ENCODE measurements at places on chromosomes 11 and 22. TPM values are rescaled to one million over a fixed set of nuclear protein-coding genes. Genes with fewer than 3 reads are reported as not detected.

OR5P2 gene
- not detected for total RNA-seq

TPST2 gene
- total RNA-seq, result 9.9 TPM

LRP5 gene
- 50.6 TPM for total RNA-seq

KRTAP5-3 gene
- not detected for total RNA-seq

TRIM51 gene
- not detected for total RNA-seq

C11orf65 gene
- 1.2 TPM for total RNA-seq

MS4A12 gene
- not detected for total RNA-seq

NOX4 gene
- total RNA-seq, result 14.0 TPM

SYCE3 gene
- not detected for total RNA-seq

TCN2 gene
- 3.1 TPM for total RNA-seq

PHOX2A gene
- 1.2 TPM for total RNA-seq

CHST1 gene
- total RNA-seq, result 3.1 TPM

ZBTB16 gene
- 83.3 TPM for total RNA-seq

GNAZ gene
- total RNA-seq, result 15.6 TPM

C11orf52 gene
- total RNA-seq, result 1.9 TPM

POLD3 gene
- total RNA-seq, result 22.6 TPM

OSBP2 gene
- total RNA-seq, result 16.9 TPM

KLHL22 gene
- total RNA-seq, result 57.5 TPM

TRIM5 gene
- total RNA-seq, result 22.9 TPM

KREMEN1 gene
- total RNA-seq, result 14.0 TPM

OR5B21 gene
- total RNA-seq, result not detected

WEE1 gene
- 129 TPM for total RNA-seq

TALDO1 gene
- 76.1 TPM for total RNA-seq

CABP2 gene
- total RNA-seq, result not detected

HOATZ gene
- total RNA-seq, result 0.72 TPM

All from umbilical cord (tissue), 2 donors.